ENCODE measurements at places on chromosomes 5 and 9.

GRCh38 chr5:9610969-9611368 lies 19.2 kb downstream of the TAS2R1 start:
- DNase-seq: no peak

DNA sequence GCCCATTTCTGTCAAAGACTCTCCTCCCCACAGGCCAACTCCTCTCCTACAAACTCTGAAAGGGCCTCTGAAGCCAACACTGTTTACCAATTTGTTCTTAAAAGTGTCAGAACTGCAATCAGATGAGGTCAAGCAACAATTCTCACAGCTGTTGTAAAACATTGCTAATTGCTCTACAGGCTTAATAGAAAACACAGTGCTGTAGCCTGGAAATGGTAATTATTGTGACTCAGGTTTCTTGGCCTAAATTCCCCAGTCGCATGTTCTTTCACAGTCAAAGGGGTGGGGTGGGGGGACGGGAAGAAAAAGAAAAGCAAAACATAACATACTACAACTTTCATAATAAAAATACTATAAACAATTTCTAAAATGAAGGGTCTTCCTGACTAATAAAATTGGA lies 343.2 kb downstream of the DMAC1 start:
- DNase-seq: no peak

DNA sequence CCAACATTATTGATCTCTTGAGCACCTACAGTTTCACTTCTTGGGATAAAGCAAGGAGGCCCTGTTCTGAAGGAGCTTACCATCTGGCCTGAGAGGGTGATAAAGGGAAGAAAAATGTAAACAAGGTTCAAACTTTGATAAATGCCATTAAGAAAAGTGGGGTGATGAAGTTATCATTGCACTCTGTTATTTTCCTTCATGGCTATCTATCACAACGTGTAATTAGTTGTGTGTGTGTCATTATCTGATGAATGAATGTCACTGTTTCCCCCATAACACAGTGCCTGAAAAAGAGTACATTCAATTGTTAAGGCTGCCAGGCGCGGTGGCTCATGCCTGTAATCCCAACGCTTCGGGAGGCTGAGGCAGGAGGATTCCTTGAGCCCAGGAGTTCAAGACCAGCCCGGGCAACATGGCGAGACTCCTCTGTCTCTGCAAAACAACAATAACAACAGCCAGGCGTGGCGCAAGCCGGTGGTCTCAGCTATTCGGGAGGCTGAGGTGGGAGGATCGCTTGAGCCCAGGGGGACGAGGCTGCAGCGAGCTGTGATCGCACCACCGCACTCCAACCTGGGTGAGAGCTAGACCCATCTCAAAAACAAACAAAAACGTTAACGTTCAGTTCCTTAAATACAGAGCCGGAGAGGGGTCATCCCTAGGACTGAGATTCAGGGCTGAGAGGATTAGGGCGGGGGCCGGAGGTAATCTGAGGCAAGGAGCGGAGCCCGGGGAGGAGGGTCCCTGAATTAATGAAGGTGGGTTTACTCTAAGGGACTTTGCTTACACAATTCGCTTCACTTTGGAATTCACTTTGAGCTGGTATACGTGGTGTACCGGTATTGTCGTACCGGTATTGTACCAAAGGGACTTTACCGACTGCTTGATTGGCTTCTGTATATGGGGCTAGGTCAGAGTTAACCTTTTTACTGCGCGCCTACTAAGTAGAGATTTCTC lies 917 bp downstream of the NHP2 start:
- DNase-seq: no peak

GRCh38 chr5:132877938-132878337 lies 4.5 kb downstream of the LEAP2 start:
- no peak for DNase-seq

DNA sequence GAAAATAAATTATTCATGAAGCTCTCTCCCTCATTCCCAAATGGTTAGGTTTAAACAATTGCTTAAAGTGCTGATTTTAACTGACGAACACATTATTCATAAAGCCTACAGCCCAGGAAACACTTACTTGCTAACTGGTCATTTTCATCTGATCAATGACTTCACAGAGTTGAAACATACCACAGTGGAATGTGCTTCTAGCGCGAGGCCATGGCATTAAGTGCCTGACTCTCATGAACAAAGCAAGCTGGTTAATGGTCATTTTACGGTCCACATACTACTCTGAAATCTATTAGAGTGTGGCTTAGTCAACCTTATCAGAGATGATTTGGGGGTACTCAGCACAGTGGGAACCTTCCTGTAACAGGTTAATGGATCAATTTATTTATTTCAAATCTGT lies 114.6 kb downstream of the MED27 start:
- DNase-seq: no peak

DNA sequence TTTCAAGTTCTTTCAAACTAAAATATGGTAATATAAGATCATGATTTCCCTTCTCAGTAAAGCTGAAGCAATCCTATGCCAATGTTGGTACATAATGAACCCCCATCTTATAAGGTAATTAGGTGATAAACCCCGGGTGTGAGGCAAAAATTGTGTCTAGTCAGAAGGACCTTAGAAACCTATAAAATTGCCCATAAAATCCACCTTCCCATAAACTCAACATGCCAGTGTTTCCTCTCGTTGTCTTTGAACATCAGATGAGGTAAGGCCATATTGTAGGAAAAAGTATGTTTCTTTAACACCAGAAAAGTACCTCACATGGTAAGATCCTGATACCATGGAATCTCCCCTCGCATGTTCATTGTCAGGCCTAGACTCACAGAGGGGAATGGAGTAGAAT lies 43.3 kb downstream of the SNCAIP start:
- no peak for DNase-seq

- no peak for DNase-seq
Observed at GRCh38 chr5:35835796-35836742, 20.6 kb upstream of the IL7R start.

GRCh38 chr5:96703995-96704394 lies 41.8 kb downstream of the CAST start:
- DNase-seq: no peak

GRCh38 chr9:109133533-109133932 lies 13.8 kb upstream of the TMEM245 start:
- no peak for DNase-seq

GRCh38 chr9:68844631-68845612 lies 139.9 kb downstream of the PIP5K1B start:
- peak; percentile 62 for DNase-seq

GRCh38 chr9:4090491-4090890 lies 209.4 kb downstream of the GLIS3 start:
- DNase-seq: no peak

GRCh38 chr9:15248081-15248480 lies 58.9 kb downstream of the TTC39B start:
- no peak for DNase-seq

GRCh38 chr5:53045263-53045662 lies 56.1 kb downstream of the ITGA2 start:
- no peak for DNase-seq

- no peak for DNase-seq
Observed at GRCh38 chr9:98226957-98227356, 28.5 kb downstream of the TBC1D2 start.

DNA sequence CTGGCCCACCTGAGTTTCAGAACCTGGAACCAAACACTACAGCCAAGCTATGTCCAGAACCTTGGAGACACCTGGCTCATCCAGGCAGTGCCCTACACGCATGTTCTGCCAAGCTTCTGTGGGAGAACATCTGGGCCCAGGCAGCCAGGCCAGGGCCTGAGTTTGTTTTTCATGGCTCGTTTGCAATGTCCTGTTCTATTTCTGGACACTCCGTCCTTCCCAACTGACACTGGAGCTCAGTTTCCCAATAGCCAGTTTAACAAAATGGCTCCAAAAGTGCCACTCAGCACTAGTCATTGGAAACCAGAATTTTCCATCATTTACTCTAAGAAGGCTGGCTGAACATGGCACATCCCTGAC lies 38.6 kb downstream of the SH3RF2 start:
- DNase-seq: no peak

DNA sequence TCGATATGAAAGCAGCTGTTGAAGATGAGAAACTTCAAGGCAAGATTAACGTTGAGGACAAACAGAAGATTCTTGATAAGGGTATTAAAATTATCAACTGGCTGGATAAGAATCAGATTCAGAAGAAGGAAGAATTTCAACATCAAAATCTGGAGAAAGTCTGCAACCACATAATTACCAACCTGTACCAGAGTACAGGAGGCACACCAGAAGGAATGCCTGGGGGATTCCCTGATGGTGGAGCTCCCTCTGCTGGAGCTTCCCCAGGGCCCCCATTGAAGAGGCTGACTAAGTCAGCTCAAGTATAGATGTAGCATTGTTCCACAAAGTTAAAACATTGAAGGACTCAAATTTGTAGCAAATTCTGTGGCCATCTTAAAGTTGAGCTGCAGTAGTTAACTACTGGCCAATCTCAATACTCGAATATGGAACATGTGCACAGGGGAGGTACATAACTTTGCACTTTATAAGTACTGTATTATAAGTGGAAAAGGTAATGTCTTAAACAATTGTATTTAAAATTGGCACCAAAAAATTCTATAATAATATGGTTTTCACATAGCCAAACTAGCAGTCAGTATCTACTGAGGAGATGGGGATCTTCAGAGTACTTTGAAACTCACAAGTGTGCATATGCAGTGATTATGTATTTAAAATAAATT lies 237.5 kb downstream of the CHSY3 start:
- peak; percentile 63 for DNase-seq

- no peak for DNase-seq
Observed at GRCh38 chr9:111853450-111853827, 43.2 kb upstream of the UGCG start.

DNA sequence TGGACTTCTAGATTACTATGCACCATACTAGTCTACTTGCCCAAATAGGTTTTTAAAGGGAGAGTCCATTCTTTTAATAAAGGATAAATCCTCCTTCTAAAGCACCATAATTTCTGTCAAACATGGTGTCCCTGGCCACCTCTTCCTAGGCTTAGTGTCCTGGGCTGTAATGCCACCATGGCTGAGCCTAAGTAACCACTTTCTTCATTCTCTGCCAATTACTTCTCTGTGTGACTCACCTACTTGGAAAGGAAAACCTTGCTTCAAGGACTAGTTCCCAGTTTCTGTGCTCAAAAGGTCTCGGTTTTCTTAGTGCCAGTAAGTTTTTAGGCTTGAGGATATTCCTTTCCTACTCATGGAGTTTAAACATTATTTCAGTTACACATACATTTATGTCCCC lies 273.4 kb downstream of the DENND1A start:
- no peak for DNase-seq

DNA sequence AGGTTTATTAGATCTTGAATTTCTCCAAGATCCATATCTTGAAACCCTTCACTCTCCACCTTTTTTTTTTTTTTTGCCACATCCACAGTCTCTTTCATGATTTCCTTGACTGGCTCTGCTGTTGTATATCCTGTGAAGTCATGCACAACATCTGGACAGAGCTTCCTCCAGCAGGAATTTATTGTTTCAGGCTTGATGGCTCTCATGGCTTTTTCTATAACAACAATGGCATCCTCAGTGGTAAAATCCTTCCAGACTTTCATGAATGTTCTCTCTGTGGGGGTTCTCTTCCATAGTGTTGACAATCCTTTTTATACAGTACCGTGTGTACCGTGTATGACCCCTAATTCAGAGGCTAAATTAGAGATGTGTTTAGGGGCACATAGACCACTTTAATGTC lies 24.0 kb downstream of the RANBP17 start:
- no peak for DNase-seq

- DNase-seq: no peak
Observed at GRCh38 chr5:35188031-35188457, 42.2 kb downstream of the PRLR start.

DNA sequence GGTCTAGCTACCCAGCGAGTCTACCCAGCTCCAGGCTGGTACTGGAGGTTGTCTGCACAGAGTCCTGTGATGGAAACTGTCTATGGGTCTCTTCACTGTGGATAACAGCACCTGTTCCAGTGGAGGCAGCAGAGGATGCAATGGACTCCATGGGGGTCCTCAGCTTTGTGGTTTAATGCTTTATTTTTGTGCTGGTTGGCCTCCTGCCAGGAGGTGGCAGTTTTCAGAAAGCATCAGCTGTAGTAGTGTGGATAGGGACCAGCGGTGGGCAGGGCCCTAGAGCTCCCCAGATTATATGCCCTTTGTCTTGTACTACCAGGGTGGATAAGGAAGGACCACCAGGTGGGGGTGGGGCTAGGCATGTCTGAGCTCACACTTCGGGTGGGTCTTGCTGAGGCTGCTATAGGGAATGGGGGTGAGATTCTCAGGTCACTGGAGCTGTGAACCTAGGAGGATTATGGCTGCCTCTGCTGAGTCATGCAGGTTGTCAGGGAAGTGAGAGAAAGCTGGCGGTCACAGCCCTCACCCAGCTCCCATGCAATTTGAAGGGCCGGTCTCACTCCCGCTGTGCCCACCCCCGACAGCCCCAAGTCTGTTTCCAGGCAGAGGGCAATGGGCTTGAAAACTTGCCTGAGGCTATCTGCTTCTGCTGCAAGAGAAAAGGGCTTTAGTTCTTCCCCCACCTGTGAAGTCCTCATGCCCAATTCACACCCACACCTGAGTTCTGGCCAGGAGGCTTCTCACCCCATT lies 397.1 kb downstream of the TLE1 start:
- no peak for DNase-seq

DNA sequence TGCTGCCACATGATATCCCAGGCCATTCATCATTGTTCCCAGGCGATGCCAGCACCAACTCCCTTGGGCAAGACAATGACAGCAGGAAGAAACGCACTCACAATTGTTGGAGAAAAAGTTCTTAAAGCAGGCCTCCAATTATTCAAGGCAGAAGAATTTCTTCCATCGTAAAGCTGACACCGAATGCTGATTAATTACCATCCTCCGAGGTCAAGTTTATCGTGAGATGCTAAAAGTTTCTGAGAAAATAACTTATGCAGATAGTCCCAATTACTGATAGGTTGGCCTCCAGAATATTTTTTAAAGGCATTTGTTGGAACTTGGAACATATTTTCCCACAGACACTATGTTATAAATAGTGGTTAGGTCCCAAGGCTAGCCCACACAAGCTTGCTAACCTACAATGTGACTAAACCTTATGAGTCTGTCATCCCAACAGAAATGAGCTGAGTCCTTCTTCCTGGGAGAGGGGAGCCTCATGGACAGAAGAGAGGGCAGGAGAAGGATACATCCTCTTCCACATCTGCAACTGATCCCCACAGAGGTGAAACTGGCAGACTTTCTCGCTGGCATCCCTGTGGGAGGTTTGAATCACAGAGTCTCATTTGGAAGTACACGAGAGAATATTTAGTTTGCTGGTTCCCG lies 202.4 kb upstream of the TBC1D2 start:
- no peak for DNase-seq

- no peak for DNase-seq
Observed at GRCh38 chr9:134346151-134346550, 19.9 kb downstream of the RXRA start.
